RPMI7951 (cell line): ENCODE measurements at places on chromosomes 5 and 9. TPM values are rescaled to one million over a fixed set of nuclear protein-coding genes. Genes with fewer than 3 reads are reported as not detected.

- DNase-seq: peak; percentile 90
Measured at GRCh38 chr5:151870820-151871219, 53.8 kb downstream of the GLRA1 start.

- no peak for DNase-seq
Measured at GRCh38 chr5:141838326-141839014, 39.7 kb downstream of the PCDH1 start.

DNA sequence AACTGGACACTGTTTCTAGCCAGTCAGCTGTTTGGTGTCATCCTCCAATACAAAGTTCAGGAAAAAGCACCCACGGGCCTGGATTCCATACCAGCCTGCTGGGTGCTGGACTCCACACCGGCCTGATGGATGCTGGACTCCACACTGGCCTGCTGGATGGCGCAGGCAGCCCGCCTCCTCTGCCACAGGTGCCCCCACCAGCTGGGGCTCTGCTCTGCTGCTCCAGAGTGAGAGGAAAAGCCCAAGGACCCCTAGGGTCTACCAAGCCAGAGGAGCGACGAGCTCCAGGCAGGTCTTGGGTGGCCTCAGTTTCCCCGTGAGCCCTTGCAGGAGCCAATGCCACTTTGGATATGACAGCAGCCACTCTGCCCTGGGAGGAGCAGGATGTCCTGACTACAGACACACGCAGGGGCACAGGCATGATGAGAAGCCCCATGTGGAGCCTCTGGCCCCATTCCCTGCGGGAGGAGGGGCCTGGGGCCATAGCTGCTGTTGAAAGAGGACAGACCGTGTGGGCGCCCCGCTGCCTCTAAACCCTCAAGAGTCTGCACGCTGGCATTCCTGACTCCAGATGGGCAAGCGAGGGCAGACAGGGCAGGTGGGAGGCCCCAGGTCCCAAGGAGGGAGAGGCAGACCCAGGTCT is 141.6 kb downstream of the OLFM1 start:
- DNase-seq: no peak

- DNase-seq: no peak
Measured at GRCh38 chr5:178423901-178424809, 166.0 kb downstream of the COL23A1 start.

DNA sequence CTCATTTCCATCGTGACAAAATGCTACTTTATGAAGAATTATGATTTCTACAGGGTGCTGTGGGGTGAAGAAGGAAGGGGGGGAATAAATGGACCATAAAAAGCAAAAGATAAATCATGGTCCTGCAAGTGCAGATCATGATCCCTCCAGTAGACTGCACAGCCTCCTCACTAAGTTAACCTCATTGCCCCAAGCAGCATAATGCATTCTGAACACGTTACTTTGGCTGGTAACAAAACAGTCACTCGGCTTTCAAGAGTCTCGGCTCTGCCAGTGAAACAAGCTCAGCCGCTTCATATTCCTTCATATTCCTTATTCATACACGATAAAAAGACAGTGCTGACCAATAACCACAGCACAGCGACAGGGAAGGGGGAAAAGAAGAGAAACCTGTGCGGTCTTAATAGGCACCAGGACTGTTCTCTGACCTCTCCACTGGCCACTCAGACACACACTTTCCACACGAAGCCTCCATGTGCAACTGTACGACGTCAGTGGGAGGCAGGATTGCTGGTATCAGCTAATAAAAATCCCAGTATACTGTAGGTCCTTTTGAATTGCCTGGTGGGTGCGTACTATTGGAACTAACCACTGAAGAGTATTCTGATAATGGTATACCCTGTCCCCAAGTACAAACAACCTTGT is 60.5 kb downstream of the ANKH start:
- peak; percentile 62 for DNase-seq

DNA sequence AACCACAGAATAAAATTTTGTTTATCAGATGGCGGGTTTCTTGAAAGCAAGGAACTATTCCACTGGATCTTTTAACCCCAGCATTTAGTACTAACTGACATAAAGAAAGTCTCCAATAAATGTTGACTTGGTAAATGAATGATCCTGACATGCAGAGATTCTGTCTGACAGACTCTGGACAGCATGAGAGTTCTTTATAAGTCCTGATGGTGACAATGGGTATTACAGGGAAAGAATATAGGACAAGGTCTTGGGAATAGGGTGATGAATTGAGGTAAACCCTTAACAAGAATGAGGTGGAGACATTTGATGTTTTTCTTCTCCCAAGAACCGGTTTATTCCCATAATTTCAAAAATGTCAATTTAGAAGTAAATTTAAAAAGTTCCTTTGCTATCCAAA is 453.9 kb downstream of the TUSC1 start:
- no peak for DNase-seq

- no peak for DNase-seq
Measured at GRCh38 chr9:117000834-117001233, 313.7 kb downstream of the TRIM32 start.

DNA sequence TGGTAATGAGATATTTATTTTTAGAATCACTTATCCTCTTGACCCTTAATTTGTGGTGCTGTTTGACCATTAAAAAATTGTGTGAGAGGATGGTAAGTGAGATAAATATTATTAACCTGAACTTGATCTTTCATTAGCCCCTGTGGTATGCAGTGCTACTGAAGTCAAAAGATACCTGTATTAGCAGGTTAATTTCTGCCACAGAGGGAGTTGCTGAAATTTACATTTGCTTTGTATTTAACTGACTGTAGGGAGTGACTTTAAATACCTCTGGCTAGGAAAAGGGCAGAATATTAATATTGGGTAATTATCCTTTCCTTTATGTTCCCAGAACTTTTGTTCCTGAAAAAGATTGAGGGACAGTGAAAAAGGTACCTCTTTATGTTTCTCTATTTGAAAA is 133.6 kb downstream of the CHSY3 start:
- no peak for DNase-seq

The CTNND2 gene
- not detected in 2 replicates for total RNA-seq

DNA sequence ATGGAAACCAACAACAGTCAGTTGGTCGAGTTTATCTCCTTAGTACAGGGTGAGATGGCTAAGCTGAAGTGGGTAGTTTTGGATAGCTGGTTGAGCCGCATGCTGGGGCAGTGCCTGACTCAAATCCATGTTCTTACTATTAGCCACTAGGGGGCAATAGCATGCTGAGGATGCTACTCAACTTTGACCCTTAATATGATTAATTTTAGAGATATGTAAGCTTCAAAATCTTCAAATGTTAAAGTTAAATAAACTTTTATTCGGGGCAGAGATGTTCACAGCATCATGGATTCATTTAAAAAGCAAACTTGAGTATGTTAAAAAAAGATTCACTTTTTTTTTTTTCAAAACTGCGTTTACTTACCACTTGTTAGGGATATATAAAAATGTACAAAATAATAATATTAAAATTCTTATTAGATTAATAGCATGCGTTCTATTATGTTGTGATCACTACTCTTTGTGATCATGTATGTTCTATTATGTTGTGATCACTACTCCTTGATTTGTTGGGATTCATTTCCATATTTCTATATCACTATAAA is 57.0 kb downstream of the C9orf153 start:
- peak; percentile 35 for DNase-seq

The CACNA1B gene
- total RNA-seq: not detected in 2 replicates

DNA sequence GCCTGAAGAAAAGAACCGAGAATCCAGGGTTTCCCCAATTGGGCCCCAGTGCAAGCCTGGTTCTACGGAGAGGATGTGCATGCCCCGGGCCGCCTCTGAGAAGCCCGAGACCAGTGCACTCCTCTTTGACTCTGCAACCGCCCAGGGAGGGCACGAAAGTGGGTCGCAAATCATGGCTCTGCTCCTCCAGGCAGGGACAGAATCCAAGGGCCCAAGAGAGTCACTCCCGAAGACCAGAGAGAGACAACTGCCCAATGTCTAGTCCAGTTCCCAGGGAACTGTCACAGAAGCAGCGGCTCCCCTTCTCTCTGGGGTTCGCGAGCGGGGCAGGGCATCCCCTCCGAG is 107.8 kb downstream of the PSD2 start:
- no peak for DNase-seq

GRCh38 chr9:111588846-111589245 is 10.6 kb downstream of the PTGR1 start:
- no peak for DNase-seq

DNA sequence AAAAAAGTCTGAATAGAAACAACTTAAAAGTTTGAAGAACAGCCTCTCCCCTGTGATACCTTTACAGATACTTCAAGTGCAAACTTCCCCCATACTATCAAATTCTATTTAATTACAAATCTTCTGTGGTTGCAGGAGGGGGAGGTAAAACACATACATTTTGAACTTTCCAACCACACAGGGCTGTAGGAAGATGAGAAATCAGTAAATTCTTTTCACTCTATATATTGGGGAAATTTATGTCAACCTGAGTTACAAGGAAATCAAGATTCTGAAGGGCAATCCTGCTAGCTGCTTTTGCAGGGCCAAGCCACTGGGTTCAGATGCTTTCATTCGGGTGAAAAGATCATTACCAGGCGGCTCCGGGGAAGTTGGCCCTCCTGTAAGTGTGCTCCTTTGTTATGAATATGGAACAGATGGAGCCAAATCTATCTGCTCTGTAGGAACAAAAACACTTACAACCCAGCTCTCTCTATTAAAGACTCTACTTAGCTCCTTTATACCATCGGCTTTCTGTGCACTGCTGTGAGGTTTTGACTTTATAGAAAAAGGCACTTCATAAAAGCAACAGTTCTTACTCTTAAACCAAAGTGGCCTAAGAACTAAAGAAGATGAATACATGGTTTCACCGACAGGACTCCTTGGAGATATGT is 269.1 kb downstream of the EFNA5 start:
- DNase-seq: no peak

- no peak for DNase-seq
Measured at GRCh38 chr5:6377582-6377904, 804 bp downstream of the MED10 start.

GRCh38 chr5:157051604-157052245 is 7.2 kb downstream of the HAVCR1 start:
- no peak for DNase-seq

GRCh38 chr9:38036359-38037084 is 32.5 kb downstream of the SHB start:
- peak; percentile 68 for DNase-seq

The TIGD6 gene
- total RNA-seq: 4.4 and 7.0 TPM in 2 replicates

DNA sequence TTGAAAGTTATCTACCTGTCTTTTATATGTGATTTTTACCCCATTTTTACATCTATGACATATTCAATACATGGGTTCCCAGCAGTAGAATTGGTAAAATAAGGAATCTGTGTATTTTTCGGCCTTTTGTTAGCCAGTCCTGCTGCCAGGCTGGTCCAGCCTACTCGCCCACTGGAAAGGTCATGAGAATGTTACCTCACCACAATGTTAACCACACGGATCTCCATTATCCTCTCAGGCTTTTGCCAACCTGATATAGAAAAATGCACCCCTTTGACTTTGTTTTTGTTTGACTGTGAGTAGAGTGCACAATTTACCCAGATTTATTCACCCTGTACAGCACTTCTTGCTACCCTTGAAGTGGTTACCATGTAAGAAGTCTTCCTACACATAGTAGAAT is 167.2 kb downstream of the CTNND2 start:
- no peak for DNase-seq

DNA sequence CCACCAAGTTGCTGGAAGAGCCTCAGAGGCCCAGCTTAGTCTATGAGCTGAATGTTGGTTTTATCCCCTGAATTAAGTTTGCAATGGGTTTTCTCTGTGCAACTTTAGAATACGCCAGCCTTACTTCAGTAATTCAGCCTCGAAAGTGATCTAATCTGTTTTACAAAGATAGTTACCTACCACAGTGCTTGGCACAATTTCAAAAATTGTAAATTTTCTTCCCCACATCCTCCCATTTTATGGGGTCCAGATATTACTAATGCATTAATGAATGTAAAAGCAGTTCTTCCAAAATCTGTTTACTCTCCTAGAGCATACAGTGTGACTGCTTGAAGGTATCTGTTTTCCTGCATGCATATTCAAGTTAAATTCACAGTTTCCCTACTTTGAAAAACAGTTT is 172.6 kb downstream of the MAN2A1 start:
- DNase-seq: no peak

The STC2 gene
- total RNA-seq: 46.1 and 68.5 TPM in 2 replicates

DNA sequence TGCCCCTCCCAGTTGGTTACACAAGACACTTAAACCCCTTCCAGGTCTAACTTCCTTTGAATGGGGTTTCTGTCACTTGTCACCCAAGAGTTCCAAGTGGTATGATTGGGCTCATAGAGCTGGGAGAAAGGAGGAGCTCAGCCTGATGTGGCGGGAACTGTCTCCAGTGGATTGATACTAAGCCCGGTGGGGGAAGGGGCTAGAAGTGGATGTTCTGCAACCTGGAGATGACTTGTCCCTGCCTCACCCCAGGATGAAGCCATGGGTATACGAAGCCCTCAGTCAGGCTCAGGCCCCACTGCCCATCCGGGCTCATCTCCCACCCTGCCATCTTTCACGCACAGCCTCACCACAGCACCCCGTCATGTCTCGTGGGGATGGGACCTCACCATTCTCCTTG is 203.9 kb downstream of the CDK5RAP2 start:
- no peak for DNase-seq

The ANKRD34B gene
- total RNA-seq: not detected in 2 replicates

DNA sequence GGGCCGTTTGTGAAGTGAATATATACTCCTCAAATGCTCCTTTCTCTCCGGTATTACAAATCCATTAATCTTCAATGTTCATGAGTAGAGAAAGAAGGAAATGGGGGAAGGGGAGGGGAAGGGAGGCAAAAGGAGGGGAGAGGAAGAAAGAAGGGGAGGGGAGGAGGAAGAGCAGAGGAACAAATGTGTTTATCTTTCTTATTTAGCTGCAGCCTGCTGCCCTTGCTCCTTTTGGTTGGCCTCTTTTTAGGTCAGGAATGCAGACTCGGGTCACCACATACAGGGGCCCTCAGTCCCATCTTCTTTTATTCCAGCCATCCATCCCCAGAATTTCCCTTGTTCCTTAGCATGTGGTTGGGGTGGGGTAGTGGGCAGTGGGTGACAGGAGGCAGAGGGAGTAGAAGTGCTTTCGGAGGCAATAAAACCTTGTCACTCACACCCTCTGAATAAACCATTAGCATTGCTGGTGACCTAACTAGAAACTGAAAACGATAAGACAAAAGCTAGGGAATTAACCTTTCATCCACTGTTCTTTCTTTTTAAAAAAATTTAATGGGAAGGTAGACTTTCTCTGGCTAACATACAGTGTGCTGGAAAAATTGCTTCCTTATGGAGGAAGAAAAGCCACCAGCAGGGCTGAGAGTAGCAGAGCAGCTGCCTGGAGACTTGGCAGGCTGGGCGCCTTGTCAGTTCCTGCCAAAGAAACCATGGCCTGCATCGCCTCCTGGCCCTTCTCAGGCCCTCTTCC is 16.8 kb upstream of the PRLR start:
- DNase-seq: peak; percentile 45

- DNase-seq: no peak
Measured at GRCh38 chr5:148267962-148268361, 632 bp upstream of the SPINK13 start.

GRCh38 chr9:113228130-113228665 is 6.9 kb downstream of the SLC31A1 start:
- no peak for DNase-seq

The RNF130 gene
- 27.1 and 38.4 TPM in 2 replicates for total RNA-seq

- peak; percentile 42 for DNase-seq
Measured at GRCh38 chr5:168471785-168472184, 14.5 kb upstream of the RARS1 start.

- DNase-seq: no peak
Measured at GRCh38 chr9:130638284-130639123, 25.9 kb upstream of the PRDM12 start.

GRCh38 chr5:54872810-54873209 is 112.6 kb downstream of the ESM1 start:
- DNase-seq: no peak

The ST8SIA4 gene
- 0.36 and 0.39 TPM in 2 replicates for total RNA-seq

GRCh38 chr5:144333336-144333920 is 162.8 kb downstream of the KCTD16 start:
- no peak for DNase-seq

- DNase-seq: no peak
Measured at GRCh38 chr9:129136446-129137035, 25.3 kb downstream of the PTPA start.
